ENCODE measurements at places on chromosomes 13 and 19. TPM values are rescaled to one million over a fixed set of nuclear protein-coding genes. Genes with fewer than 3 reads are reported as not detected.
A peak's percentile ranks its signal among the peaks of the same experiment; 100 is the strongest.

DNA sequence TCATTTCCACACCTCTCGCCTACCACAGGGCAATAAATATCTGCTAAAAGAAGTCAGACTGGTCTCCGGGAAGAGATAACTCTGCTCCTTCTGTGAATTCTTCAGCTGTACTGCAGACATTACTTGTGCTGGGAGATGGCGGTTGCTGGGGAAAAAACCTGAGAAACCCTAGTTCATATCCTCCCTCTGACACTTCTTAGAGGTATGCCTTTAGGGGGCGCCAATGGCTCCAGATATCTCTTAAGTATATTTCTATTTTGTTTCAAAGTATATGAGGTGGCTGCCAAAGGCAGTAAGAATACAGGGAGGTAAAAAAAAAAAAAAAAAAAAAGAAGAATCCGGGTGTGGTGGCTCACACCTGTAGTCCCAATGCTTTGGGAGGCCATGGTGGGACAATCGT is 175.2 kb downstream of the PAN3 start:
- DNase-seq, result no peak

DNA sequence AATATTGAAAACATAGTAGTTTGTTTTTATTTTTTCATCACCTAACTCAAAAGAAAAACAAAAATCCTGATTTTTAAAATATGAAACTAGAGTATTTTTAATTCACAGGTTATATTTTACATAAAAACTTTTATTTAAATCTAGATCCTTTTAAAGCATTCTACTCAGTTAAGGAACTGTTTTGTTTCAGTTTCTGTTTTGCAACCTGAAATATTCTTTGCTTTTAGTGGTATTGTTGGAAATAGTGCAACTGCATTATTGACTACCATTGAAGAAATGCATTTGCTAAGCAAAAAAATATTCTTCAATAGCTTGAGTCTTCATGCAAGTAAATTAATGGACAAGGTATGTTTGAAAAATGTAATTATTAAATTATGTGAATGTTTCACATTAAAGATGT is 43.8 kb downstream of the COG6 start:
- DNase-seq, result no peak

GRCh38 chr13:38821770-38822551 is 135.1 kb downstream of the FREM2 start:
- DNase-seq, result no peak

DNA sequence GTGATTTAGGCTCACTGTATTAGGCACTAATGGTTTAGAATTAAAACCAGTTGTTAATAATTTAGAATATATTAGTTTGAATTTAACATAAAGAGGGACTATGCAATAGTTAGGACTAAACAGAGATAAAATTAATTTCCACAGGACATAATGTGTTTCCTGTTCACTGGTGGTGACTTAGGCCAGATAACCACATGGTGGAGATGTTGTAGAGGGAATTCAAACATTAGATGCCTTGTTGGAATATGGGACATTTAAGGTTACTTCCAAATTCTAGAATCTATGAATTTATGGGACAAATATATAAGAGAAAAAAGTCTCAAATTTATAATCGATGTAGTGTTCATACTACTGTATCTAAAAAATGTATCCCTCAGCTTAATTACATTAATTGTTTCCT is 615.5 kb upstream of the KLHL1 start:
- DNase-seq, result no peak

- DNase-seq, result no peak
Observed at GRCh38 chr19:41195675-41196497, 2.9 kb downstream of the CYP2S1 start.

DNA sequence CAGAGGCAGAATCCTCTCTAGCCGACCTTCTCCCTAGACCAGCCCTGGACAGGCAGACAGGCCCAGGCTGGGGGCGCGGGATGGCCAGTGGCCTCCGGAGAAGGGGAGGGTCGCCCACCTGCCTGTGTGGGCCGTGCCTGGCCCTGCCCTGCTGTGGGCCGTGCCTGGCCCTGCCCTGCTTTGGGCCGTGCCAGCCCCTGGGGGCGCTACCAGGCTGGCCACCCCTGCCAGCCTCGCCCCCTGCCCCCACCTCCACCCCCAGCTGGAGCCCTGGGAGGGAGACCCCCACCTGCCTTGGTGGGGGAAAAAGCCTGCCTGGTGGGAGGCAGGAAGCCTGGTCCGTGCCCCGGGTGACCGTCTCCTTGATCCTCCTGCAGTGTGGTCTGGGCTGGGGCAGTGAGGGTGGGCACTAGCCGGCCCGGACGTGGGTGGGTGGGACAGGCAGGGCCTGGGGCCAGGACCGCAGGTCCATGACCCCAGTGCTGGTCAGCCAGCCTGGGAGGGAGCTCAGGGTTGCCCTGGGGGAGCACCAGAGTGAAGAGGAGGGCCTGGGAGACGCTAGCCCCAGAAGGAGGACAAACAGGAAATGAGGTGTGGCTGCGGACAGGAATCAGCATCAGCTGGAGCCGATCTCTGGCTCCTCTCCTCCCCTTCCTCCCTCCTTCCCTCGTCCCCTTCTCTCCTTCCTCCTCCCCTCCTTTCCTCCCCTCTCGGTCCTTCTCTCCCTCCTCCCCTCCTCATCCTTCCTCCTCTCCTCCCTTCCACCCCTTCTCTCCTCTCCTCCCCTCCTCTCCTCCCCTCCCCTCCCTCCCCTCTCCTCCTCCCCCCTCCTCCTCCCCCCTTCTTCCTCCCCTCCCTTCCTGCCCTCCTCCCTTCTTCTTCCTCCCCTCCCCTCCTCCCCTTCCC is 5.1 kb upstream of the MKNK2 start:
- peak; percentile 77 for DNase-seq

DNA sequence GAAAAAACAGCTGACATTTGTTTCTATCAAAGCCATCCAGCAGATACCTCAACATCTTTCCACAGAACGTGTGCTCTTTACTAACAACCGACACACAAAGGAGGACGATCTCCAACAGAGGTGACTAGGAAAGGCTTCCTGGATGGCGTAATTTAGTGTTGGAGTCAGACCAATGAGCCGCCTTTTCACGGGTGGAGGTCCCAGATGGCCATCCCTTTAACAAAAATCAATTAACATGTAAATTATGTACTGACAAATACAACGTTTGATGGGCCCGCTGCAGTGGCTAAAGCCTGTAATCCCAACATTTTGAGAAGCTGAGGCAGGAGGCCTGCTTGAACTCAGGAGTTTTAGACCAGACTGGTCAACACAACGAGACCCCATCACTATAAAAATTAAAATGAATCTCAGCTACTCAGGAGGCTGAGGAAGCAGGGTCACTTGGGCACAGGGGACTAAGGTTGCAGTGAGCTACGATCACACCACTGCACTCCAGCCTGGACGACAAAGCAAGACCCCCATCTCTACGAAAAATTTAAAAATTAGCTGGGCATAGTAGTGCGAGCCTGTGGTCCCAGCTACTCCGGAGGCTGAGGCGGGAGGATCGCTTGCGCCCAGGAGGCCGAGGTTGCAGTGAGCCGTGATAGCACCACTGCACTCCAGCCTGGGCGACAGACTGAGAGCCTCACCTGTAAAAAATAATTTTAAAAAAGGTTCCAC is 1.2 kb upstream of the DPY19L3 start:
- DNase-seq, result no peak

- DNase-seq, result no peak
Observed at GRCh38 chr13:94431574-94431973, 47.9 kb downstream of the DCT start.

- DNase-seq, result no peak
Observed at GRCh38 chr19:31459430-31459829, 110.2 kb upstream of the TSHZ3 start.

The PRTN3 gene
- total RNA-seq, result not detected

The ANKLE1 gene
- not detected for total RNA-seq

The CGB3 gene
- not detected for total RNA-seq
